ENCODE measurements at places on chromosomes 5 and 9. TPM values are rescaled to one million over a fixed set of nuclear protein-coding genes. Genes with fewer than 3 reads are reported as not detected.

DNA sequence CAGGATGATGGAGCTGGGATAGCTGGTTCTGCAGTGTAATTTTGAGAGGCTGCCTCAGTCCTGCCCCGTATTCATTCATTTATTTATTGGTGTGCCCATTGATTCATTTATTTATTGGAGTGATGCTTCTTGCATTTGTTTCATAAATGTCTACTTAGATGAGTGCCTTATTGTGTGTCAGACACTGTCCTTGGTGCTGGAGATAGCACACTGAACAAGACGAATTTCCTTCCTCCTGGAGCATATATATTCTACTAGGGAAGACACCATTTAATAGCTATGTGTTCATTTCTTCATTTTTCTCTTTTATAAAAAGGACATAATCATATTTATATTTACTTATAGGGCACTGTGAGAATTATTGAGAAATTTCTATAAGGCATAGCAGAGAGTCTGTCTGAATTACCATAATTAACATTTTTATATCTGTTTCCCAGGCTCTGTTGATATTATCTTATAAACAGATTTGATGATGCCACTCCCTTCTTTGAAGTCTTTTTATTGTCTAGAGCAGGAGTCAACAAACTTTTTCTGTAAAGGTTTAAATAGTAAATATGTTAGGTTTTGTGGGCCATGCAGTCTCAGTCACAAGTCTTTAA lies 433.9 kb upstream of the ZNF608 start:
- no peak for DNase-seq

TIMD4 gene
- 0.37 TPM for total RNA-seq

SPTAN1 gene
- total RNA-seq = 1,031 TPM

SOWAHA gene
- 49.6 TPM for total RNA-seq

DNA sequence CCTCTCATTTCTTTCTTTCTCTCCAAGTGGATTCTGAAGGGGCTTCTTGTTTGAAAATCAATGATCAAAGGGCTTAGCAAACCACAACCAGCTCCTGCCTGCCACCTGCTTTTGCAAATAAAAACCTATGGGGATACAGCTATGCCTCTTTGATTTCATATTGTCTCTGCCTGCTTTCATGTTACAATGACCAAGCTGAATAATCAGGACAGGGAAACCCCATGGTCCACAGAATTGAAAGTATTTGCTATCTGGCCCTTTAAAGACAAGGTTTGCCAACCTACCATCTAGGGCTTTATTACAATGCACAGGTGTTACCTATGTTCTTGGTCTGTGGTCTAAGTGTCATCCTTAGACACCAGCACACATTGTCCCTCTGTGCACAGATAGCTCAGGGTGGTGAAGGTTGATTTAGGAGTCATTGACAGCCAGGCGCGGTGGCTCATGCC lies 28.8 kb upstream of the PLIN2 start:
- DNase-seq = no peak

RORB gene
- total RNA-seq = 66.7 TPM

DNA sequence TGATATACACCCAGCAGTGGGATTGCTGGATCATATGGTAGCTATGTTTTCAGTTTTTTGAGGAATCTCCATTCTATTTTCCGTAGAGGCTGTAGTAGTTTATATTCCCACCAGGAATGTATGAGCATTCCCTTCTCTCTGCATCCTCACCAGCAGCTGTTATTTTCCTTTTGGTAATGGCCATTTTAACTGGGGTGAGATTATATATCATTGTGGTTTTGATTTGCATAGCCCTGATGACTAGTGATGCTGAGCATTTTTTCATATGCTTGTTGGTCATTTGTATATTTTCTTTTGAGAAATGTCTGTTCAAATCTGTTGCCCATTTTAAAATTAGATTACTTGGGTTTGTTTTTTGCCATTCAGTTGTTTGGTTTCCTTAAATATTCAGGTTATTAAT lies 11.2 kb upstream of the PPIC start:
- DNase-seq = no peak

Measured in dorsolateral prefrontal cortex (tissue), 122 donors.